Foreskin keratinocyte (primary cell): ENCODE measurements at places on chromosomes 6 and 20.
A peak's percentile ranks its signal among the peaks of the same experiment; 100 is the strongest.

DNA sequence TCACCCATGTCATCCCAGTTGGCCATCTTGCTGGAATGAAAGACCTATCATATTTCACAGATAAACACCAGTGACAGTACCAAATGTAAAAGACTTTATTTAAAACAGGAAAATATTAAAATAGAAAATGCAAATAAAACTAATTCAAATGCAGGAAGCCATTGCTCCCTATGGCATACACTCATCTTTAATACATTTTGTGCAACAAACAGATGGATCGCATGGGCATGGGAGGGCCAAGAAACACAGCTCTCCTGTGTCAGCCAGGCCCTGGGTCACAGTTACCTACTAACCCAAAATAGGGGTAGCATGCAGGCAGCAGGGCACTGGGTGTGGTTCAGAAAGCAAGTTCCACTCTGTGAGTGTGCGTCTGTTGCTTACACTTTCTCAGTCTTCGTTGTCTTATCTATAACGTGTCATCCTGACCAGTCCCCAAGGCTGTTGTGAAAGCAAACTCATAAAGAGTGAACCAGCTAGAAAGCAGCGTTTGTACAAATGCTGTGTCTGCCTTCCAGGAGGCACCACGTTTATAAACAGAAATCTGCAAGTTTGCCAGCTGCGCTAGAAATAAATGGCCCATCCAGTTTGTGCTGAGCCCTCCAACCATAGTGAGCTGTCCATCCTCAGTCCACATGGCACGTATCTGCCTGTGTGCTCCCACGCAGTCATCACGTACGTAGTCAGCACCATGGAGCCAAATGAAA, 180.5 kb downstream of the SYNDIG1 start:
- no peak for DNase-seq

- no peak for DNase-seq
Observed at GRCh38 chr6:20159781-20160540, 52.3 kb downstream of the MBOAT1 start.

DNA sequence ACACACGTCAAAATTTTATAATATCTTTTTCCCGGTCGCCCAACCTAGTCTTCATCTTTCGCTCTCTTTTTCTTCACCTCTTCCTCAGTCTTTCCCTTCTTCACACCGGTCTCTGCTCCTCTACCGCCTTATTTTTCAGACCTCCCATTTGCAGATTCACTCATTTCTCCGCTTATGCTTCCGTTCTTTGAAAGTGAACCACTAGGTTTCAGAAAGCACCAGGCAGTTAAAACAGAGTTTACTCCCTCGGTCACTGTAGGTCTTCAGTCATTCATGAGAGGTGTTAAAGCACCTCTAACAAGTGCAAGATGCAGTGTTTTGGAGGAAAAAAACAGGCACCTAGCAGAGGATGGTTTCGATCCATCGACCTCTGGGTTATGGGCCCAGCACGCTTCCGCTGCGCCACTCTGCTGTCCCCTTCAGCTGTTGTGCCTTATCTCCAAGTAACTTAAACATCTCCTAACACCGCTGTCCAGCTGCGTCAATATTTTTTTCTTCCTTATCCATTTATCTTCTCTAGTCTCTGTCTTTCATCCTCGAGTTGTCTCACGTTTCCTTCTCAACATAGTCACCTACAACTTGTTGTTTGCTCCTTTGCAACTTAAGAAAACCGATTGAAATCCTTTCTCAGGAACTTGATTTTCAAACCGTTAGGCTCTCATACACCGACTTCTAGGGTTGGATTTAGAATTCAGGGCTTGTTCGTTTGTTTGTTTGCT, 119.7 kb upstream of the ZNF184 start:
- peak; percentile 67 for DNase-seq

DNA sequence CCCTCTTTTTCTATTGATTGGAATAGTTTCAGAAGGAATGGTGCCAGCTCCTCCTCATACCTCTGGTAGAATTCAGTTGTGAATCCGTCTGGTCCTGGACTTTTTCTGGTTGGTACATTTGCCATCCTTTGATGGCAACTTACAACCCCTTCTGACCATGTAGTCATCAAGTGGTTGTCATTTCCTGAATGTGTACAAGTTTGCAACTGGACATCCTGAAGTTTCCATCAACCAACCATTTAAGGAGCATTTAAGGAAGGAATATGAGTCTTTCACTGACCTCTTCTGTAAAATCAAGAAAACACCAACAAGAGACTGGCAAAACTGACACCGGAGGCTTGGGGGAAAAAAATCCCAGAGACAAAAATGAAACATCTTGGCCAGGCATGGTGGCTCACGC, 97.4 kb downstream of the RIN2 start:
- DNase-seq = no peak

DNA sequence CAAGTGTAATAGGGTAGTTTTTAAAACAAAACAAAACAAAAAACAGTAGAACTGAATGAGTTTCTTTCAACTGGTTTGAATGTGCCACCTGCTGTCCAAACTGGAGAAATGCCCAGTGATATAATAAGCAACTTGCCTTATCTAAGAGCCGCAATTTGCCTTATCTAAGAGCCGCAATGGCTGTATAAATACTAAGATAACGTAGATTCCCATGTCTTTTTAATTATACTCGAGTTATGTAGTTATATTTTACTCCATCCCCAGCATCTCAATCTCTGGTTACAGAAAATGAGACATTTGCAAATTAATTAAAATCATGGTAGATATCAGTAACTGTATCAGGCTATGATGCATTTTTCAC, 67.2 kb downstream of the RPP40 start:
- no peak for DNase-seq

GRCh38 chr6:120945905-120946594, 388.2 kb downstream of the TBC1D32 start:
- DNase-seq = no peak

GRCh38 chr20:2331901-2332565, 36.2 kb downstream of the TGM3 start:
- DNase-seq = no peak

- DNase-seq = peak; percentile 43
Observed at GRCh38 chr6:151847064-151847463, 39.6 kb downstream of the ESR1 start.

GRCh38 chr6:41630069-41630468, 8.2 kb upstream of the MDFI start:
- no peak for DNase-seq

- no peak for DNase-seq
Observed at GRCh38 chr6:30185846-30186484, 22.6 kb downstream of the TRIM15 start.

GRCh38 chr20:36866164-36866563, 9.8 kb upstream of the TLDC2 start:
- DNase-seq = no peak

- DNase-seq = peak; percentile 82
Observed at GRCh38 chr6:129498950-129499842, 210.8 kb downstream of the ARHGAP18 start.

DNA sequence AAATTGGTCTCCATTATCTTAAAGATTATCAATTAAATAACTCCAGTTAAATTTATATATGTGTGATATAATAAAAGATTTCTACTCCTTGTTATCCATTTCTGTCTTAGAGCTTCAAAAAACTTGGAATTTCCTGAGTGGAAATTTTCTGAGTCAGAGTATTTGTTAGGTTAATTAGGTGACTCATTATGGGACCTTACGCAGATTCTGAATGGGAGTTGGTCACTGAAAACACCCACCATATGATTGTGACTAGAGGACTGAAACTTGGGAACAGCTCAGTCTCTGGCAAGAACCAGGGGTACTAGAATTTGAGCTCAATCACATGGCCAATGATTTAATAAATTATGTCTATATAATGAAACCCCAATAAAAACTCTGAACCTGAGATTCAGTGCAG, 125.4 kb upstream of the HMGCLL1 start:
- DNase-seq = peak; percentile 93

GRCh38 chr6:138245751-138246150, 27.5 kb upstream of the PBOV1 start:
- DNase-seq = no peak

DNA sequence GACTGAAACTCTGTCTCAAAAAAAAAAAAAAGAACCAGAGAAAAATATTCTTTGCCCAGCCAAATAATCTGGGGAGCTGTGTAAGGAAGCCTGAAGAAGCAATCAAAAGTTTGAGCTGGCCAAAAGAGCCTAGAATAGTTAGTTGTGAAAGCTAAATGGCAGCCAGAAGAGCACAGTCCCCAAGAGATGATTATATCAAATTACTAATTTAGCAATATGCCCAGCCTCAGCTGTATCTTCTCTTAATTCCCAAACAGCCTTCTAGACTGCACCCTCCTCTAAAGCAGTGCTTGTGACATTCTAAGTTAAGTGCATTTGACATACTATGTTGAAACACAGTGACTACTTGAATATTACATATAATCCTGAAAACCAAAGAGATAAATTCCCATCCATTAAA, 38.9 kb downstream of the CDK19 start:
- DNase-seq = no peak

DNA sequence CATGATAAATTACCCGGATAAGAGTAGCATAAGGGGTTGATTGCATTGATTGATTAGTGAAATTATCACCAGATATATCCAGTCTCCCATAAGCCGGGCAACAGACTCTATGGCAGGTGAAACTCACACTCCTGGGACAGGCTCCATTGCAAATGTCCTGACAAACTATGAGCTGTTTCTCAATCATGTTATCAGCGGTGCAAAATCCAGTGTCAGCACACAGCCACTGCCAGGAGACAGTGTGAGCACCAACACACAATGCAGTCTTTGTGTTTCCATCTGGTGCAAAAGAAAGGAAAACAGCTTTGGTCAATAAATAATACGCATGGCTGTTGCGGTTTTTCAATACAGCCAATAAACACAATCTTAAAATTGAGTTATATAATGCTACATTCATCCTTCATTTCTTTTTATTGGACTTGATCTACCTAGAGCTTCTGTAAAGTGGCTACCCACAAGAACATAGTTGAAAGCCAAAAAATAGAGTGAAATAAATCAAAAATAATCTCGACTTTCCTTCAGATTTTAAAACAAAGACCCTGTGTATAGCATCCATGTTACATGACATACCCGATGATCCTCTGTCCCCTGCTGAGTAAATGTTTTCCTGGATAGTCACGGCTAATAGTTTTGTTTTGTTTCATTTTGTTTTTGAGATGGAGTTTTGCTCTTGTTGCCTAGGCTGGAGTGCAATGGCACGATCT, 64.3 kb upstream of the AFDN start:
- DNase-seq = no peak

- DNase-seq = no peak
Observed at GRCh38 chr6:9155836-9156235, 720.5 kb upstream of the SLC35B3 start.

GRCh38 chr20:31864521-31865400, 5.6 kb downstream of the DUSP15 start:
- no peak for DNase-seq

DNA sequence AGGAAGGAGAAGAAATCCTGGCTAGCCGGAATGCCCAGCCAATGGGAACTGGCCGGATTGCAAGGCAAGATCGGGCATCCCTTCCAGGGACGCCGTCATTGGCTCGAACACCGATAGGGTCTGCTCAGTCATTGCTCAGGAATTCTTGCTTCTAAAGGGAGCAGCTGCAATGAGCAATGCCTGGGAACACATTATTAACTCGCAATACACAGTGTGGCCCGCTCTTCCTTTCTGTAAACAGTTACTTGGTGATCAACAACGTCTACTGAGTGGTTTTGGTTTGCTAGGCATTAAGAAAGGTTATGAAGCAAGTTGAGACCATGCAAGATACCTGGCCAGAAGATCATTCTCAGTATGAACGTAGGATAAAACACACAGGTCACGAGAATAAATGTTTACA, 165.4 kb upstream of the CITED2 start:
- DNase-seq = peak; percentile 83

- no peak for DNase-seq
Observed at GRCh38 chr6:56581296-56581925, 61.3 kb downstream of the DST start.

GRCh38 chr6:67501755-67502154, 1133.3 kb upstream of the ADGRB3 start:
- no peak for DNase-seq

GRCh38 chr20:4056880-4057279, 41.5 kb upstream of the RNF24 start:
- DNase-seq = peak; percentile 74

GRCh38 chr20:21707999-21708737, 2.7 kb downstream of the PAX1 start:
- DNase-seq = no peak

- no peak for DNase-seq
Observed at GRCh38 chr20:57579898-57580447, 19.1 kb downstream of the PCK1 start.

DNA sequence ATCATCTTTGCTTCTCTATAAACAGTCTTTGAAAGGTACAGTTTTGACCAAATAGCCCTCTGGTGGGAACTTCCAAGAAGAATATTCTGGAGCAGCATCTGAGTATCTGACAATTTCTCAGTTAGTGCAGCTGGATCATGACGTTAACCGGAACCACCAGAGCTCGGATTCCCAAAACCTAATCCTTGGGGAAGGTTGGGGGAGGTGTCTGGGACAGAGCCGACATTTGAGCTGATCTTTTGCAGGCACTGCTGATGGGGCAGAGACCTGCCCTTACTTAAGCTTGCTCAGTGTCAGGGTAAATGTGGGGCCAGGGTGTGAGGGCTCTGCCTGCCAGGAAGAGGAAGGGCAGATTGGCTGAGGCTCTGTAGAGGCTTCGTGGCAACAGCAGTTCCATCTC, 416.6 kb downstream of the DHX35 start:
- no peak for DNase-seq

DNA sequence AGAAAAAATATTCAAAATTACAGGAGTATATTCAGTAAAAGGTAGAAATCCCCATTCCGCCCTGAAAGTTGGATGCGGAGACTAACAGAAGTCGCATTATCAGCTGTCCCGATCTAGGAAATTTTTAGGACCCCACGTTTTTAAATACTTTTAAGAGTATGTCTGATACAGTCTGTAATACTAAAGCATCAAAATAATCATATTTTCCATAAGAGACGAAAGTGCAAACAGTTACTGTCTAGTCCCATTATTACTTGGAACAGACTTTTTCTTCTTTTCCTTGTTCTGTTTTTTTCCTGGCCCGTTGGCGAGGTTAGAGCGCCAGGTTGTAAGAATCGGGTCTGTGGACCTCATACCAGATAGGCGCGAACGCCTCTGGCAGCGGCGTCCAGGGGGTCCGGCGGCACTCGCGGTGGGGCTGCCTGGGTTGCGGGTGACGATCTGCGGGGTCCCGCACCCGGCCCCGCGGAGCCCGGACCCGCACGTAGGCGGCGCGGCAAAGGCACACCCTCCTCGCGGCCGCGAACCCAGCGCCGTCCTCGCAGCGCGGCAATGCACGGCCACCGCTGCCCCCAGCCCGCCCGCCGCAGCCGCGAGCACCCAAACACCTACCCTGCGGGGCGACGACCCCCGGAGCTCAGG, 460 bp downstream of the PLAGL1 start:
- DNase-seq = peak; percentile 7

- DNase-seq = no peak
Observed at GRCh38 chr6:42320762-42321161, 103.1 kb upstream of the MRPS10 start.

- no peak for DNase-seq
Observed at GRCh38 chr6:12636336-12636735, 80.2 kb upstream of the PHACTR1 start.

GRCh38 chr6:150091476-150091875, 22.6 kb upstream of the ULBP3 start:
- DNase-seq = no peak

GRCh38 chr6:22952097-22952496, 382.7 kb downstream of the HDGFL1 start:
- no peak for DNase-seq
